CD4-positive, alpha-beta T cell treated with Interleukin-2 at 100 ng/mL for 4 hours (primary cell): ENCODE measurements at places on chromosomes 13 and 19.
A peak's percentile ranks its signal among the peaks of the same experiment; 100 is the strongest.

- no peak for DNase-seq
Measured at GRCh38 chr19:34230820-34231219, 23.5 kb upstream of the GARRE1 start.

DNA sequence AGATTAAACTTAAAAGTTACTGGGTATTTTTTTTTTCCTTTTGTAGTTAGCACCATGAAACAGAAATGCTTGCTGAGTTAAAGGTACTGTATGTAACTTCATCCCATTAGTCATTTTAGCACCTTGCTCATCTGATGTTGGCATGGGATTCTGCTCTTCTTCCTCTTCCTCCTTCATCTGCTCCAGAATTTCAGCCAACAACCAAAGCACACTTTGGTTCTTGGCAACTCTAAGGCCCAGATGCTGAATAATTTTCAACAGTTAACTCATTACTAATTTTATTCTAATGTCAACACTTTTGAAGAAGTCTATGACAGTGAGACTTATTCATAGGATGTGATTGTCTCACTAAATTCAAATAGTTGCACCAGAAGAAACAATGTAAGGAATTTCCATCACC, 359.2 kb downstream of the KCTD12 start:
- DNase-seq: no peak

DNA sequence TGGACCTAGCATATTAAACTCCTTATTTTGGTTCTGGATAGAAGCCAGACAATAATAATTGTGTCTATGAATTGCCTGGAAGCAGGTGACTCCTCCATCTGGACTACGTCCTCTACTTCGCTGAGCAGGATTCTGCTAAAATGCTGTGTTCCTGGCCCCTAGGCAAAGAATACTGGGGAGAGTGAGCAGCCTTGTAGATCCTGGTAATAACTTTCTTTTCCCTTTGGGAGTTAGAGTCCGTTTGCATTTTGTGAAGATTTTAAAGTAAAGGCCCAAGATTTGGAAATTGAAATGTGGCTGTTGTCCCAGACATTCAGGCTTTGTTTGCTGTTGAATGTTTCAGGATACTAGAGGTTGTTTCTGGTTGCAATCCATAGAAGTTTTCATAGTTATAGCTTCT, 511.9 kb upstream of the KLF12 start:
- no peak for DNase-seq

GRCh38 chr13:111040830-111041229, 74.3 kb upstream of the ARHGEF7 start:
- DNase-seq: no peak

DNA sequence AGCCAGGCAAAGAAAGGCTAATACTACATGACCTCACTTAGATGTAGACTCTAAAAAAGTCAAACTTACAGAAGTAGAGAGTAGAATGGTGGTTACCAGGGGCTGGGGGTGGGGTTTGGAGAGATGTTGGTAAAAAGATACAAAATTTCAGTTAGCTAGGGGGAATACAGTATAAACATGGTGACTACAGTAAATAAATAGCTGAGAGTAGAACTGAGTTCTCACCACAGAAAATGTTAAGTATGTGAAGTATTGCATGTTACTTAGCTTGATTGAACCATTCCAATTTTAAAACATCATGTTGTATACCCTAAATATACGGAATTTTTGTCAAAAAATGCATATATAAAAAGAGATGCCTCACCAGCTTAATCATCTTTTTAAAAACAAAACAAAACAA, 67.5 kb upstream of the DOCK9 start:
- no peak for DNase-seq

- DNase-seq: no peak
Measured at GRCh38 chr19:18147396-18147795, 5.6 kb upstream of the PIK3R2 start.

DNA sequence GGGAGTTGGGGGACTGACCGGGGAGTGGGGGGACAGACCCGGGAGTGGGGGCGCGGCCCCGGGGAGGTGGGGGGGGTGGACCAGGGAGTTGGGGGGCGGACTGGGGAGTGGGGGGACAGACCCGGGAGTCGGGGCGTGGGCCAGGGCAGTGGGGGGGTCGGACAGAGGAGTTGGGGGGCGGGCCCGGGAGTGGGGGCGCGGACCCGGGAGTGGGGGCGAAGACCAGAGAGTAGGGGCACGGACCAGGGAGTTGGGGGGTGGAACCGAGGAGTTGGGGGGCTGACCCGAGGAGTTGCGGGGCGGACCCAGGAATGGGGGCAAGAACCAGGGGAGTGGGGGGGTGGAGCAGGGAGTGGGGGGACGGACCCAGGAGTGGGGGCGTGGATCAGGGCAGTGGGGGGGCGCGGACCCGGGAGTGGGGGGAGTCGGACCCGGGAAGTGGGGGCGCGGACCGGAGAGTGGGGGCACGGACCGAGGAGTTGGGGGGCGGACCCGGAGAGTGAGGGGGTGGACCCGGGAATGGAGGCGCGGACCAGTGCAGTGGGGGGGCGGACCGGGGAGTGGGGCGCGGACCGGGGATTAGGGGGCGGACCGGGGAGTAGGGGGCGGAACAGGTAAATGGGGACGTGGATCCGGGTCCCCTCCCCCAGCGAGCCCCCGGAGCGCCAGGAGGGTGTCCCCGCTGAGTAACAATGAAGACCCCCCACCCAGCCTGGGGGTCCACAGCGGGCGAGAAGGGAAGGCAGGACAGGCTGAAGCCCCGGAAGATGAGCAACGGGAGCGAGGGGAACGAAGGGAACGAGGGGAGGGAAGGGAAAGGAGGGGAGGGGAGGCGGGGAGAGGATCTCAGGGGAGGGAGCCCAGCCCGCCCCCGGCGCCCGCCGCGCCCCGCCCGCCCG, 589 bp downstream of the R3HDM4 start:
- peak; percentile 44 for DNase-seq

DNA sequence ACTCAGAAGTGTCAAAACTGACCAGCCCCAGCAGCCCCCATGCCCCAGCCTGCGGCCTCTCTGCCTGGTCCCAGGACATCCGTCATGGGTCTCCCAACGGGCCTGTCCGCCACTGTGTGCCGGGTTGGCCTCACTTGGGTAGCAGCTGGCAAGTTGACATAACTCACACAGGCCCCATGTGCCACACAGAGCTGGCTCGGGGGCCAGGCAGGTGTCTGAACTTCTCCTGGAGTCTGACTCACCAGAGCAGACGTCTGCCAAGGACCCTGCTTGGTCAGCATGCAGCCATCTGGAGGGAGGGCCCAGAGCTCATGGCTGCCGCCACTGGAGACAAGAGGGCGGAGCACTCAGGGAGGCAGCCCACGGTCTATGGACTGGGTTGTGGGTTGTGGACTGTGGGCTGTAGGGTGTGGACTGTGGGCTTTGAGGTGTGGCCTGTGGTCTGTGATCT, 32.0 kb upstream of the TMEM255B start:
- no peak for DNase-seq

- DNase-seq: no peak
Measured at GRCh38 chr13:81596224-81596753, 1255.4 kb upstream of the SPRY2 start.

DNA sequence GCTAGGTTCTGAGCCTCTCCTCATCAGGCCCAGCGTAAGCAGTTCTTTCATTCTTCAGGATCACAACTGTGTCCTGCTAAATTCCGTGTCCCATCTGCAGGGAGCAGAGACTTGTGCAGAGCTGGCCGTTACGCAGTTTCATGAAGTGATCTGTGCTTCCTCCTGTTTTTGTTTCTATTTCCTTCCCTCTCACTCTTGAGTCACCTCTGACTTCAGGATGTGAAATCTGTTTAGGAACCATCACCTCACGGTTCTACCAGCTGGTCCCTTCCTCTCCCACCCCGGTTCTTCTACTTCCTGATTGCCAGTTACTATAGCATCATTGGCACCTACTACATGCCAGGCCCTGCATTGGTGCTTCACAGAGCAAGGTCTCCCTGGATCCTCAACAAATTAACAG, 8.5 kb downstream of the MAU2 start:
- no peak for DNase-seq

- no peak for DNase-seq
Measured at GRCh38 chr19:33630880-33631608, 9.3 kb downstream of the CHST8 start.

- no peak for DNase-seq
Measured at GRCh38 chr13:100304229-100304628, 215.3 kb downstream of the PCCA start.

DNA sequence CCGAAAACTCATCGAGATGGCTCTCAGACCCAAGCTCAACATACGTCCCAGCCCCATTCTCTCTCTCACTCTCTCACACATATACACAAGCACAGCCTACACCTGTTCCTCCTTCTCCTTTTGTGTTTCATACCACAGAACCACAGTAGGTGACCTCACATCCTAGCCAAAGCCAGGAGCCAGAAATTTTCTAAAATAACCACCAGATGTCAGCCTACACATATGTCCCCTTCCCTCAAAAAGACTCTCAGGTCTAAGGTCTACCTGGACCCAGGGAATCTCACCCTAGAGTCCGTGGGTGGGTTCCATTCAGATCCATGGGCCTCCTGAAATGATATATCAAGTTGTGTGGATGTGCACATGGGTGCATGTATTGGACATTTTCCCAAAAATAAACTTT, 104.2 kb upstream of the IPO5 start:
- no peak for DNase-seq

DNA sequence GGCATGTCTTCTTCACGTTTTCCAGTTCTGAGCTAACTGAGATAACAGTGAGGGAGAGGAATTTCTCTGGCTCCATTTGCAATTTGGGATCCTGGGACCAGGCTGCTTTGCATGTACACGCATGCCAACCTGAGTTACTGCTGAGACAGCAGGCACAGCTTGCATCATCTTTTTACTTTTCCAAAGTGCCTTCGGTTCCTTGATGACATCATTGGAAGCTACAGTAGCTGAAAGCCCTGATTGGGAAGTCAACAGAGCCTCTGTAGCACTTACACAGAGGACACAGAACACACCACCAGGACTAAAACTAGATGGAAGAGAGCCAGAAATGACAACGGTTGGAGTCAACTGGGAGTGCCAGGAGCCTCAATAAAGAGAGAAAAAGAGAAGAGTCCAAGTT, 399.1 kb upstream of the GPC6 start:
- DNase-seq: no peak
